Cortex of kidney (tissue), 1 donor: ENCODE measurements at places on chromosomes 1 and 21.

DNA sequence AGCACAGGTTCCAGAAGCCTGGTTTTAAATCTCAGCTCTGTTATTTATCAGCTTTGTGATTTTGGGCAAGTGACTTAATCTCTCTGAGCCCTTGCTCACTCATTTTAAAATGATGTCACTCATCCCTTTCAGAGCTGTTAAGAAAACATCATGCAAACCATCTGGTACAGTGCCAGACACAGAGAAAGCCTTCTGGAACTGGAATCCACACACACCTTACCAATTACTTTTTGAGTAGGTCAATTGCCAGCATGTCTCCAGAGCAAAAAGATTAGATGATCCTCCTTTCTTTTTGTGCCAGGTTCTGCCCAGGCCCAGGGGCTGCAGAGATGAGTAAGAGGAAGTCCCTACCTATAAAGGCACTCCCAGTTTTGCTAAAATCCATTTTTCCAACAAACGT is 61.3 kb downstream of the ROR1 start:
- DNase-seq = no peak

DNA sequence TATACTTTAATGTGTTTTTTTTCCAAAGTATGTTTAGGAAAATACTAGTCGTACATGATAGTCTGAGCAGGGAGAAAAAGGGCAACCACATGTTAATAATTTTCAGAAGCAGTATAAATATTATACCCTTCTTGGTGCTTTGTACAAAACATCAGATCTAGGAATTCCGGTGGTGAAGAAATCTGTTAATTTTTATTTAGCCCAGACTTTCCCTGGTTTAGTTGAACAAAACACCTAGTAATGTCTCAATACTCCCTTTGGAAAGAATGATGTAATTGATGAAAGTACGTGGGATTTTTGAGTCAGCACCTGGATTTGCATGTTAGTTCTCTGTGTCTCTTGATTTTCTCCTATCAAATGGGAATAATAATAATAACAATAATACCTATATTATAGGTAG is 38.4 kb upstream of the KCNK2 start:
- DNase-seq = no peak

- DNase-seq = no peak
Observed at GRCh38 chr1:167839009-167839408, 74.9 kb downstream of the ADCY10 start.

GRCh38 chr1:44851308-44851707 is 8.3 kb upstream of the PTCH2 start:
- DNase-seq = no peak

DNA sequence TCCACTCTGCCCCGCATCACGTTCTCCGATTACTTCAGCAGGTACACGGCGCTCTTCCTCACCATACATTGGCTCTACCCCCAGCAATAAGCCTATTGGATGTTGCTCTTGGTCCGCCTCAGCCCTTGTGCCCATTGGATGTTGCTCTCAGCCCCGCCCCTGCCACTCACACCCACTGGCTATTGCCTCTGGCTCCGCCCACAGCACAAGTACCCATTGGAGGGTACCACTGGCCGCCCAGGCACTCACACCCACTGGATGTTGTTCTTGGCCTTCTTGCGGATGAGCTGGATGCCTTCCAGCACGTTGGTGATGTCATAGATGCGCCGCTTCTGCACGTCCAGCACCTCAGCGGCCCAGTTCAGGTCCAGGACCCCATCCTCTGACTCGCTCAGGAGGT is 9.4 kb downstream of the E2F2 start:
- no peak for DNase-seq

GRCh38 chr1:193068013-193068412 is 8.6 kb downstream of the RO60 start:
- DNase-seq = no peak

- no peak for DNase-seq
Observed at GRCh38 chr1:26405281-26405915, 5.2 kb upstream of the LIN28A start.

- no peak for DNase-seq
Observed at GRCh38 chr1:25874635-25875153, 814 bp downstream of the PAQR7 start.

GRCh38 chr1:173161510-173162221 is 45.5 kb downstream of the TNFSF4 start:
- DNase-seq = no peak

DNA sequence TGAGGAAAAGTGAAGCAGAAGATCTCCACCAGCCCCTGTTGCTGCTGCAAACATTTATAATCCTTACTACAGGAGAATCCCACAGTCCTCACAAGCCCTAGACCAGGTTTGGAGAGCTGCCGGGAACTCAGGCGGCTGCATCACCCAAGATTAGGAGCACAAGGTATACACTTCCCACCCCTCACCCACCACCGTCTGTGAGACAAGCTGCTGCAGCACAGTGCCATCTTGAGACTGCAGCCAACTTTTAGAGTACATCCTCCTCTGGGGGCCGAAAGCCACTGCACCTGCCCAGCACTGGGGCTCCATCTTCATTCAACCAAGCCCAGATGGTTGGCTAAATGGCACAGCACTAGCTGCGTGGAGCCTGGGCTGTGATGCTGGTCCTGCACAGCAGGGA is 13.8 kb downstream of the OLFML3 start:
- DNase-seq = no peak

GRCh38 chr21:28683982-28684752 is 308.5 kb downstream of the LTN1 start:
- DNase-seq = no peak

GRCh38 chr1:46067652-46068051 is 64.8 kb downstream of the PIK3R3 start:
- DNase-seq = no peak
